ENCODE measurements at places on chromosomes 11 and 22.

- DNase-seq, result no peak
Observed at GRCh38 chr22:29079218-29079901, 6.5 kb downstream of the KREMEN1 start.

GRCh38 chr22:50072714-50073538, 12.3 kb downstream of the MLC1 start:
- DNase-seq, result no peak

- no peak for DNase-seq
Observed at GRCh38 chr11:6650980-6651379, 4.6 kb downstream of the DCHS1 start.

DNA sequence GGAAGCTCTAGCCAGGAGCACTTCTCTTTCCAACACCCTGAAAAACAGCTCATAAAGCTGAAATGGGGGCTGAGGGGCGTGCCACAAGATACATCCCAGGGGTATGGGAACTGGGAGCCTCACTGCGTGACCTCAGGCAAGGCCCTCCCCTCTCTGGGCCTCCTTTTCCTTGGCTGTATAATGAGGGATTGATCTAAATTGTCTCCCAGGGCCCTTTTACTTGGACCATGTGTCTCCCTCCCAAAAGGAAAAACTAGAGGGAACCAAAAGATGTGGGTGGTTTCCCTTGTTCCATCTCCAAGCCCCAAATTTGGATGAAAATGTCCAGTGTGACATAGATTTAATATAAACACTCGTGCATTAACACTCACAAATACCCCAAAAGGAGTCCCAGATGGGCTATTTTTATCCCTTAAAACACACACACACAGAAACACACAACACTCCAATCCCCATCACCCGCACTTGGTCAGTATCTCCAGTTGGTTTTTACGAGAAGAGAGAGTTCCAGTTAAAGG, 25.9 kb upstream of the SMTN start:
- no peak for DNase-seq

- DNase-seq, result no peak
Observed at GRCh38 chr22:34620832-34621231, 445.1 kb upstream of the ISX start.

- no peak for DNase-seq
Observed at GRCh38 chr11:95647355-95647754, 142.2 kb downstream of the FAM76B start.

DNA sequence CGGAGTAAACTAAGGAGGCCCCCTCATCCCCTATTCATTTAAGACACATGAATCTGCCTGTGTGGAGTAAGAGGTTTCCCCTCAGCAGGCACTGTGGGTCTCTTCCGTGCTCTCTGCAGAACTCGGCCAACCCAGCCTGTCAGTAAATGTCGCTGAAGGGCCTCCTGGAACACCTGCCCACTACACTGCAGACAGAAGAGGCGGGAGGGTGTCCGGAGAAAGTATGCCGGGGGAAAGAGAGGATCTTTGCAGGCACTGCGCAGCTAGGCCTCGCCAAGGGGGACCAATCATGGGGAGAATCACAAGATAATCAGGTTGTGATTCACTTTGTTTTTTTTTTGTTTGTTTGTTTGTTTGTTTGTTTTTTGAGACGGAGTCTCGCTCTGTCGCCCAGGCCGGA, 110.8 kb downstream of the MORC2 start:
- no peak for DNase-seq

DNA sequence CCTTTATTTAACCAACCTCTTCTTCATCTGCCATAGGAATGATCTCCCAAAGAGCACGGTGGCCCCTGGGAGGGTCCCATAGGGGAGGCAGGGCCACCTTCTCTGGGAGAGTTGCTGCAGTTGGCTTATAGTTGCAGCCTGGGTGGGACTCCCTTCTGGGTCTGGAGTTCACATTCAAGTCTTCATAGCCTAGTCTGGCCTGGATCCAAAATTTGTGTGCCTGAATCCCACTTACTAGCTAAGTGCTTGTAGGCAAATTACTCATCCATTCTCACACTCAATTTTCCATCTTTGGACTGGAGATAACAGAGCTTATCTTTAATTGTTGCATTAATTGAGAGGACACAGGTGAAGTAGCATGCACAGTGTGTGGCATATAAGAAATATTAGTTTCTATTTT, 163.6 kb downstream of the GRIK4 start:
- DNase-seq, result no peak

DNA sequence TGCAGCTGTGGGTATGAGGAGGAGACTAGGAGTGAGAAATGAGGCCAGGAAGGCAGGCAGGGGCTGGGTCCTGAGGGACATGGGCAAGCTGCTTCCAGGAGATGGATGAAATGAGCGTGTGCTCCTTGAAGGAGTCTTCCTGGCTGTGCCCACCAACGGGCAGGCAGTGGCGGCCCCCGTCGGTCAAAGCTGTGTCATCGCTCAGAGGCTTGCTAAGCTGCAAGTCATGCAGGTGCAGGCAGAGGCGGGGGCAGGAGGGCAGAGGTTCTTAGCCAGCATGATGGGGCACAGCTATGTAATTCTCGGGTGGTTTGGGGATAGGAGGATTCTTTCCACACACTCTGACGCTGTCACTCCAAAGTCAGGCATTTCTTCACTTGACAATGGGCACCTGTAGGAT, 12.5 kb upstream of the PEX26 start:
- no peak for DNase-seq

GRCh38 chr11:47466701-47467250, 17.8 kb upstream of the RAPSN start:
- no peak for DNase-seq

DNA sequence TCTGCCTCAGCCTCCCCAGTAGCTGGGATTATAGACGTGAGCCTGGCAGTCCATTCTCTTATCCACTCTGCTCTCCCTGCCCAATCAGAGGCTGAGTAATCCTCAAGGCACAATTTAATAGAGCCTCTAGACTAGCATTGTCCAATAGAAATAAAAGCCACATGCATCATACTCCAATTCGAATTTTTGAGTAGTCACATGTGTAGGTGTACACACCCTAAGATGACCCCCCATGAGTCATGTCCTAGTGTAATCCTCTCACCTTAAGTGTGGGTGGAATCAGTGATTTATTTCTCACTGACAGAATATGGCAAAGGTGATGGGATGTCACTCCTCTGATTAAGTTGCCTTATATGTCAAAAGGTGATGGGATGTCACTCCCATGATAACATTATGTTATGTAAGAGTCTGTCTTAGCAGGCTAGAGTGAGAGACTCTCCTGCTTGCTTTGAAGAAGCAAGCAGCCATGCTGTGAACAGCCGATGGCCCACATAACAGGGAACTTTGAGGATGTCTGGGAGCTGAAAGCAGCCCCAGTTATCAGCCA, 61.3 kb downstream of the MN1 start:
- no peak for DNase-seq

DNA sequence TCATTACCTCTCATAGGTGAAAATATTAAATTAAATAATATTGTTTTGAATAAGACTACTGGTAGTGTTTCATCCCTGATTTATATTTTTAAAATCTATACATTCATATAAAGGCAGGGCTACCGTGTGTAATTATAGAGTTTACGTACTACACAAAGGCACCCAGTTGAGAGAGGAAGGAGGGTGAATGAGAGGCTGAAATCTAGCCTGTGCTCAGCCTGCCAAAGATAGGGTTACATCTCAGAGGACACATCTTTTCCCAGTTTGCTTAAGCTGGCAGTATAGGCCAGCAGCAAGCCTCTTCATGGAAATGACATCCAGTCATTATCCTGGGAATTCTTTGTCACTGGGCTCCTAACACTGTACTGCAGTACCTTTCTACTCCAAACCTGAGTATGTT, 7.5 kb upstream of the B3GNT6 start:
- DNase-seq, result no peak

DNA sequence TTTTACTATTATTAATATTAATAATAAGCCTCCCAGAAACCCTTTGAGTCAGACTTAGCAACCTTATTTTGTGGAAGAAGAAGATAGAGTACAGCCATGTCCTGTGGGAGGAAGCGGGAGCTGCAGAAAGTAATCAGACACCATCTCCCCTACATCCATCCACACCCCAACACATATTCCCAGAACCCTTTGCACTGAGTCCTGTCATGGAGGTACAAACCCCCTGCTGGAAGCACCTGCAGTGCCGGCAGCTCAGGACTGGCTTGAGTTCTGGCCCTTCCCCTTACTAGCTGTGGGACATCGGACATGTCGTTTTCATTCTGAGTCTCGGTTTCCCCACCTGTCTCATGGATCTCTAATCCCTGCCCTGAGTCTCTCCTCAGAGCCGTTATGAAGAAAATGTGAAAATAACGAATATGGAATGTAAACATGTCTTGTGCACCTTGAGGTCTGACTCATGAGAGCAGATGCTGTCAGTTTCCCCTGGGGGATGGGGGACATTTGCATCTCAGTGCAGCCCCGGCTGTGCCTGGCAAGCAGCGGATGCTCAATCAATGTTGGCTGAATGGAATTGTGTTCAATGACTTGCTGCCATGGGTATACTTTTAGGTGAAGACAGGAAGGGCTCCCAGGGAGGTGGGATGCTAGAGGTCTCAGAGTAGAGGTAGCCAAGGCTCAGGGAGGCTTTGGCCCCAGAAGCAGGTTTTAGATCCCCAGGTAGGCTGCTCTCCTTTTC, 45.4 kb downstream of the TP53I11 start:
- no peak for DNase-seq

DNA sequence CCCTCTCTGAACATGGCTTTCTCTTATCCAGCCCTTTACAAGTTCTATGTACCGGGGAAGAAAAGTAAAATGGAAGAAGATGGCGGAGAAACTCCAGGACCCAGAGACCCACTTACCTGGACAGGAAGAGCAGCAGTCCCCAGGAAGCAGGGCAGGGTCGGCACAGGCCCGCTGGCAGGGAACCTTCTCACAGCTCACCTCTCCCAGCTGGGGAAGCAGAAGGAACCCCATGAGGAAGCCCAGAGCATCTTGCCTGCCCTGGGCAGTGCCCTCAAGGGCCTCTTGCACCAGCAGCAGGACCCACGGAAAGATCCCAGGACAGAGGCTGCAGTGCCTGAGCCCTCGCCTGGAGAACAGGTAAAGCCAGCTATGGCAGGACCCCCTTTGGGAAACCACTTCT, 23.4 kb downstream of the PGA5 start:
- DNase-seq, result no peak

GRCh38 chr11:112628676-112629075, 332.5 kb upstream of the NCAM1 start:
- no peak for DNase-seq

DNA sequence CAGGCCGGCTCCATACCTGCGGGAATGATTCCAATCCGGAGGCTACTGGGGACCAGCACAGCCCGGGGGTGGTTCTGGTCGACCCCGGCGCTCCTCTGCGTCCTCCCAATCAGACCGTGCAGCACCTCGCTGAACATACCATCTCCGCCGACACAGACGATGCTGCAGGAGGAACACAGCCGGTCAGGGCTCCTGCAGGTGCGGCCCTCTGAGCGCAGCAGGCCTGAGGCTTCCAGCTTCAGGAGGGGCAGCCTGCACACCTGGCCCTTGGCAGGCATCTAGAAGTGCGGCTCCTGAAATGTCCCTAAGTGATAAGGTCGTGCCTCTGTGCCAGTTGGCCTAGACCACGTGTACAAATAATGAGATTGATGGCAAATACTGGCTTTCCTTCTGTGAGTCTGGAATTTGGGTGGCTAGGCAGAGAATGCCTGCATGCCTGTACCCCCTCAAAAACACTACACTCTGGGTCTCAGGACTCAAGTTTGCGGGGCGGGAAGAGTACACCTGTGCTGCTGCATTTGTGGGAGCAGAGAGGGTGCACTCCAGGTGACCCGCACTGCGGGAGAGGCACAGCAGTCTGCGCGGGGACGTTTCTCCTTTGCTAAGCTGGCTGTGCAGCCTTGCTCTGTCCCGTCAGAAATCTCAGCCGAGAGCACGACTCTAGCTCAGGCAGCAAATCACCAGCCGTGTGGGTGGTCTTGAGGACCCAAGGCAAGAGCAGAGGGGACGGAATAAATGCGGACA, 30.1 kb downstream of the CERK start:
- DNase-seq, result no peak

DNA sequence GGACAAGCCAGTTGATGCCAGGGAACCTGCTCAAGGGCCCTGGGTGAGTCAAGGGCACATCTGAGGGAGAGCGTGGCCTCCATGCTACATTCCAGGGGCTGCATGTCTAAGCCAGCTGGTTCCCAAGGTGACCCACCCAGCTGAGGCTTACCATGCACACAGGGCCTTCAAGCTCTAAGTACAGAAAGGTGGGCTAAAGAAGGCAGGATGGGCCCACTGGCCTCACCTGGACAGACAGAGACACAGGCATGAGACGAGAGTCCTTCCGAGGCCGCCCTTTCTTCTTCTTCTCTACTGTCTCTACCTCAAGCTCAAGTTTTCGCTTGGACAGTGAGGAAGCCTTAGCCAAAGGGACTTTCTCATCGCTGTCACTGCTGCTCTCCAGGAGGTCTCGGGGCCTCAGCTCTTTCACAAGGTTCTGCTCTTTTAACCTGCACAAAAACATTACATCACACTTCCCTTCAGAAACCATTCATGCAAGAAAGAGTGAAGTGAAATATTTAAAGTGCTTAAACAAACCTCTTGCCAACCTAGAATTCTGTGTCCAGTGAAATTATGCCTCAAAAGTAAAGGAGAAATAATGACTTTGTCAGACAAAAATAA, 69.9 kb downstream of the HIRA start:
- DNase-seq, result no peak

DNA sequence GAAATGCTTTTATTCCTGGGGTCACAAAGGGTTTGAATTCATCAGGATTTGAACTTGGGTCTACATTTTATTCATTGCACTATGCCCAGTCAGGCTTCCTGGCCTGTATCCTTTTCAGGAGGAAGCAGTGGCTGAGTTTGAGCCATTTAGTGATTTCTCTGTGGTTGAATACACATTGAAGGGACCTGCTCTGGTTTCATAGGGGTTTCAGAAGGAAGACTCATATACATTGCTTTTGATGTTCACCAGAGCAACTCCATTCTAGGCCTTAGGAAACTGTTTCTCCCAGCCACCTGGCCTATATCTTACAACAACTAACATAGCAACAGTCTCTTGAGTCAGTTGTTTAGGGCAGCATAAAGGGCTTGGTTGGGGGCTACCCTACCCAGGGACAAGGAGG, 165.7 kb downstream of the INSC start:
- no peak for DNase-seq

DNA sequence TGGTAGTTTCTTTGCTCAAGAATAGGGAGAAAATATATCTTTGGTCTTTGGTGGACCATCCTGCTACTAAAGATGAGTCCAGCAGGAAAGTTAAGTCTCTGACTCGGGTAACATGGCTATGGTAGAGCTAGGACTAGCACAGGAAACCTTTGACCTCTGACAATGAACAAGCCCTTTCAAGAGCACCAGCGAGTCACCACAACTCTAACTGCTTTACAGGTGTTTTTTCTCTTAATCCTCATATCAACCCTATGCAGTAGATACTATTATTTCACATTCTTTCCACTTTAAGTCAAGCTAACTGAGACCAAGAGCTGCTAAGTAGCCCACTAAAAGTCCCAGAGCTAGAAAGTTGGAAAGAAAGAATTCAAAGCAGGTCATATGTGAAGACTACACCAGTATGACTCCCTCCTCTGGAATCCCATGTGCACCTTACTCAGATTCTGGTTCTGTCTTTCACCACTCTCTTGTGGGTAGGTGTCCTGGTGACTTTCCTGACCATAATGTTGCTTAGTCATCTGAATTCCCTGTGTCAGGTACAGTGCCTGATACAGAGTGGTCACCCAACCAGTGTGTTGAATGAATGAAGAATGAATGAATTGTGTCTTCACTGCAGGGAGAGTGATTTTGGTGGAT, 53.8 kb upstream of the ME3 start:
- DNase-seq, result no peak

All from activated CD4-positive, alpha-beta T cell treated with anti-CD3 and anti-CD28 coated beads for 24 hours (primary cell).